ENCODE measurements at places on chromosomes 16 and 17.

DNA sequence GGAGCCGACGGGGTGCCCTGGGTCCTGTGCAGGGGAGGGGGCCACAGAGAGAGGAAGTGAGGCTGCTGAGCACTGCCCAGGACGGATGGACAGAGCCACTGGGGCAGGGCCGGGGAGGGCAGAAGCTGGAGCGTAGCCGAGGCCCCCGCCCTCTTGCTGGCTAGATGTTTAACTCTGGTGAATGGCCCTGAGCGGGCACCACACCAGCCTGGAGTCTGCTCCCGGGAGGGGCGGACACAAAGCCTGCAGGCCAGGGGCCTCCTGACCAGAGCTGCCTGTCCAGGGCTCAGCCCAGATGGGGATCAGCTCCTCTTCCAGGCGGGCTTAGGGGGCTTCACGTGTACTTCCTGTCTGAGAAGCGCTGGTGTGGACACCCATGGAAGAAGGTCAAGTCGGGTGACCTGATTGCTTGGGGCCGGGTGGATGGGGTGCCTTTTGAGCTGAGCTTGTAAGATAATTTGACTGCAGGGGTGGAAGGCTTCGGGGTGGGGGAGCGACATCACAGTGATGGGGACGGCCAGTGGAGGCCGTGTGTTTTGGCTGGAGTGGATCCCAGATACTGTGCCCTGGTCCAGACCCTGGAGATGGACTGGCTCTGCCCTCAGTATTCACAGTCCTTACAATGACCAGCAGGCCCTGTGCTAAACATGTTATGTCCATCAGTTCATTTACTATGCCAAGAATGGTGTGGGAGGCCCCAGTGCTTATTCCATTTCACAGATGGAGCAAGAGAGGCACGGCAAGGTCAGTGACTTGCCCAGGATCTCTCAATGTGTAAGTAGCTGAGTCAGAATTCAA lies 33.7 kb upstream of the CIBAR2 start:
- no peak for DNase-seq

DNA sequence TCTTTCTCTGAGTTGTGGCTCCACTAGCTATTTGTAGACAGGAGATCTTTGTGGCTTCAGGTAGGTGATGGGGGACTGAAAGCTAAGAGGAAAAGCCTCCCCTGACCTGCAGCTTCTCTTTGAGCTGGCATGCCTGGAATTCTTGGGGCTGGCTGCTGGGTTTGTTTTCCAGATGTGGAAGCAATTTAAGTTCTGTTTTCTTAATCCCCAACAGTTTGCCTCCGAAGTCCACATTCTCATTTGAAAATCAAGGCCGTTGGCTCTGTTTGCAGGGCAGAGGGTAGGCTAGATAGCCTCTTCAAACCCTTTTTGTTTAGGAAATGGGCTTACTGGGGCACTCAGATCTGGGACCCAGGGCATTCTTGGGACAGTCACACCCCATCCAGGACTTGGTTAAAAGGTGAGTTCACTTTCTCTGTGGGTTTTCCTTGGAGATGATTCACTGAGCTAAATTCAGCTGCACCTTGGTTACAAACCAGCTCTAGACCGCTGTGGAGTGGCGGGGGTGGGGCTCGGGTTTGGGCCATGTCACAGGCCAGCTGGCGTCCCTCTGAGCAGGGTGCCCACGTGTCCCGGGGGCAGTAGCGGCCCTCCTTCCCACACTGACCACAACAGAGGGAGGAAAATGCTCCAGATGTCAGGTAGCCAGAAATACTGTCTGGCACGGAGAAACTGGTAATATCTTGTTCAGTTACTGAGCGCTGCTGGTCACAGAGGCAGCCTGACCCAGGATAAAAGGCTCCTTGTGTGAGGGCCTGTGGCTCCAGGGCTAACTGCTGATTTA lies 108.5 kb downstream of the RAB11FIP4 start:
- no peak for DNase-seq

GRCh38 chr16:69534720-69535119 lies 31.0 kb upstream of the NFAT5 start:
- DNase-seq: no peak

- no peak for DNase-seq
These were observed 1.5 kb upstream of the SREBF1 start for GRCh38 chr17:17837966-17838962.

DNA sequence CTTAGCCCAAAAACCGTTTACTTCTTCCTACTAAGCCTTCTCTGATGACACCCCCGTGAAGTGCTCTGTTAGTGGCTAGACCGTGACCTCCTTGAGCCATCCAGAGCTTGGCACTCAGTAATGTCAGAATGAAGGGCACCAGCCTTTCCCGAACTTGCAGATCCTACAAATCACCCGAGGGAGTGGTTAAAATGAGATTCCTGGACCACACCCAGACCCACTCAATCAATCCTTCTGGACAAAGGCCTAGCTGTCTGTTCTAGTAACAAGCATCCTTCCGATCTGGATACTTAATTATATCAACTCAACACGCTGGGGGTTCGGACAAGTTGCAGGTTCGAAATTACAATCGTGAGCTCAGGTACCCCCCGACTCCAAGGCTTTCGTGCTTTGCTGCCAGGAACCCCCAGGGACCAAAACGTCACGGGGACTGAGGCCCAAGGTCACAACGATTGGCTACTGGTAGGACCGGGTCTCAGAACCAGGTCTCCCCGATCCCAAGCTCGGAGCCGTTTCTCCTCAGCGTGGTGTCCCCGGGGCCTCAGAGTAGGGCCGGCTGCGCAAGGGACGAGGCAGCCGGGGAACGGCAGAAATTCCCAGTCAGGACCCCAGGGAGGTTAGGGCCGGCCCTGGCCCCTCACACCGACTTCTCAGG lies 527 bp downstream of the CIAPIN1 start:
- peak; percentile 38 for DNase-seq

- DNase-seq: no peak
These were observed 102.8 kb upstream of the AXIN2 start for GRCh38 chr17:65664266-65664665.

- peak; percentile 36 for DNase-seq
These were observed 157.4 kb downstream of the PRKCA start for GRCh38 chr17:66459811-66460270.

DNA sequence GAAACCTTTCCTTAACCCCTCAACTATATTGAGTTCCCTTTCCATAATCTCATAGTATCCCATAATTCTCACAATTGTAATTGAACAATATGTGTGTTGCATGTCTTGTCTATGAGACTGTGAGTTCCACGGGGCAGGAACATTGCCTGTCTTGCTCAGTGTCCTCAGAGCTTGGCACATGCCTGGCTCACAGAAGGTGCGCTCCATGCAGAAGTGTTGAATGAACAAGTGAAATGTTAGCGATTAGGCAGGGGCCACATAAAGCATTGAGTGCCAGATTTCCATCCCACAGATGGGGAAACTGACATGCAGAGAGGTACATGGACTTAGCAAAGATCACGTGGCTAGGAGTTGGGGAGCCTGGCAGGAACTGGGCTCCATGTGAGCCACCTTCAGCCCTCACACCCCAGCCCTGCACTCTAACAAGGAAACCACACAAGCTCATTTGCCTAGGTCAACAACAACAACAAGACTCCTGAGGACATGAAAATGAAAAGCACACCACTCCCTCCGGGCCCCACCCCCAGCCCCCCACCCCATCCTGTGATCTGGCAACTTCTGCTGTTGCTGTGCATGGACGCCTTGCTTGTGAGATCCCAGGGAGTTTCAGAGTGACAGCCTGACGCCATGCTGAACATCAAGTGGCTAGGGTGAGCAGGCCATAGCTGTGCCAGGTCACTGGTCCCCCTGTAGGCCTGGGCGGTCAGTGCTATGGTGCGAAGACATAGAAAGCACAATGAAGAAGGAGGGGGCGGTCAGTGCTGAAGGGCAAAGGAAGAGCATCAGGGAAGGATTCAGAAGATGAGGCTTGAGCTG lies 5.0 kb downstream of the PIK3R5 start:
- DNase-seq: peak; percentile 15

- DNase-seq: no peak
These were observed 5.9 kb upstream of the SPG7 start for GRCh38 chr16:89502081-89502843.

GRCh38 chr16:70788668-70789594 lies 12.0 kb downstream of the VAC14 start:
- DNase-seq: peak; percentile 14

GRCh38 chr16:57677622-57678369 lies 9.7 kb downstream of the ADGRG3 start:
- DNase-seq: no peak

- DNase-seq: peak; percentile 86
These were observed 1.4 kb upstream of the CEMP1 start for GRCh38 chr16:2532494-2533141.

GRCh38 chr17:6706996-6707395 lies 6.2 kb downstream of the SLC13A5 start:
- DNase-seq: no peak

- DNase-seq: no peak
These were observed 59.9 kb downstream of the OR1D5 start for GRCh38 chr17:3003296-3004149.

GRCh38 chr17:4492721-4493561 lies 5.7 kb upstream of the SPNS2 start:
- DNase-seq: no peak

DNA sequence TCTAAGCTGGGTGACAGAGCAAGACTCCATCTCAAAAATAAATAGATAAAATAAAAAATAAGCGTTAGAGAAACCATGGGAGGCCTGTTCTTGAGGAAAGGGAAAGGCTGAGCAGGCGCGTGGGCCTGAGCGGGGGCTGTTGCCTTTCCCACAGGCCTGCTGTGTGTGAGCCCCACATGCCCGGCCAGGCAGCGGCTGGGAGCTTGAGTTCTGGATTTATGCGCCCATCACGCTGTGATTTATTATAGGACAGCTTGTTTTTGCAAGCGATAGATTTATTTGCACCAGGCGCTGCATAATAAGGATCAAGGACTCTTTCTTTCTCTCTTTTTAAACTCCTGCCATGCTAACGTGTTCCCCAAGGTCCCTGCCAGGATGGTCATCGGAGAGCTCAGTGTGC lies 14.8 kb upstream of the WFDC1 start:
- DNase-seq: no peak

- peak; percentile 71 for DNase-seq
These were observed 225.4 kb upstream of the HS3ST3A1 start for GRCh38 chr17:13827118-13827517.

- no peak for DNase-seq
These were observed 239.4 kb upstream of the CPHXL start for GRCh38 chr16:75965504-75966374.

- no peak for DNase-seq
These were observed 8.5 kb downstream of the NHERF1 start for GRCh38 chr17:74756891-74757290.

GRCh38 chr17:74875155-74875976 lies 2.6 kb upstream of the FDXR start:
- peak; percentile 12 for DNase-seq

DNA sequence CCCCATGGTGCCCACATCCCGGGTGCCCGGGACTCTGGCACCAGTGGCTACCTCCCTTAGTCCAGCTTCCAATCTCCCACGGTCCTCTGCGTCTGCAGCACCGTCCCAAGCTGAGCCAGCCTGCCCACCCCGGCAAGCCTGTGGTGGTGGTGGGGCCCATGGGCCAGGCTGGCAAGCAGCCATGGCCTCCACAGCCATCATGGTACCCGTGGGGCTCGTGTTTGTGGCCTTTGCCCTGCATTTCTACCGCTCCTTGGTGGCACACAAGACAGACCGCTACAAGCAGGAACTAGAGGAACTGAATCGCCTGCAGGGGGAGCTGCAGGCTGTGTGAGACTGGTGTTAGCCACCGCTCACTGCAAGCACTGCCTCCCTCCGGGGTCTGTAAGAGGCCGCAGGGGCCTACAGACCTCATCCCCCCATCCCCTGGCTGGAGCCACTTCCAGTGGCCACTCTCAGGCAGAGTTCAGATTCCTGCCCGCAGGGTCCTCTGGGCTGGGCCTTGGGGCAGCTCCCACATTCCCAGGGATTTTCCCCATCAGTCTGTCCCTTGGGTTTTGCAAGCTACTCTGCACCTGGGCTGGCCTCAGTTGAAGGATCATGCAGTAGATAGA lies 3.9 kb upstream of the SETD1A start:
- DNase-seq: peak; percentile 76

GRCh38 chr16:5905935-5906334 lies 808.3 kb upstream of the EEF2KMT start:
- DNase-seq: no peak

GRCh38 chr17:1203111-1203966 lies 23.6 kb upstream of the ABR start:
- peak; percentile 56 for DNase-seq

- DNase-seq: no peak
These were observed 13.2 kb upstream of the NKD1 start for GRCh38 chr16:50534958-50535357.

GRCh38 chr17:81095383-81095762 lies 60.4 kb downstream of the BAIAP2 start:
- peak; percentile 45 for DNase-seq

- DNase-seq: peak; percentile 76
These were observed 14.0 kb downstream of the COPZ2 start for GRCh38 chr17:48023400-48024148.

DNA sequence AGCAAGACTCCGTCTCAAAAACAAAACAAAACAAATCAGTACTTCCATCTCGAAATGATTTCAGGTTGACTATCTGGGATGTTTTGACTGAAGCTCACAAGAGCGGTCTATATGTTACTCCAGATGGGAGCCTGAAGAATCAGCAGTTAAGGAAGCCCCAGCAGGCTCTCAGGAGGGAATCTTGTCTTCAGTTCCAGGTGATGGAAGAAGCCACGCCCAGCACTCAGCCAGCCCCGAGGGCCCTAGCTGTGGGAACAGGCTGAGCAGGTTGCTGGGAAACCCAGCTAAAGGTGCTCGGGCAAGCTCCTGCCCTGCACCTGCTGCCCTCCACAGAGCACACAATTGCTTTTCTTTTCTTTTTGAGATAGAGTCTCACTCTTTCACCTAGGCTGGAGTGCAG lies 32.4 kb downstream of the WIPI1 start:
- no peak for DNase-seq

DNA sequence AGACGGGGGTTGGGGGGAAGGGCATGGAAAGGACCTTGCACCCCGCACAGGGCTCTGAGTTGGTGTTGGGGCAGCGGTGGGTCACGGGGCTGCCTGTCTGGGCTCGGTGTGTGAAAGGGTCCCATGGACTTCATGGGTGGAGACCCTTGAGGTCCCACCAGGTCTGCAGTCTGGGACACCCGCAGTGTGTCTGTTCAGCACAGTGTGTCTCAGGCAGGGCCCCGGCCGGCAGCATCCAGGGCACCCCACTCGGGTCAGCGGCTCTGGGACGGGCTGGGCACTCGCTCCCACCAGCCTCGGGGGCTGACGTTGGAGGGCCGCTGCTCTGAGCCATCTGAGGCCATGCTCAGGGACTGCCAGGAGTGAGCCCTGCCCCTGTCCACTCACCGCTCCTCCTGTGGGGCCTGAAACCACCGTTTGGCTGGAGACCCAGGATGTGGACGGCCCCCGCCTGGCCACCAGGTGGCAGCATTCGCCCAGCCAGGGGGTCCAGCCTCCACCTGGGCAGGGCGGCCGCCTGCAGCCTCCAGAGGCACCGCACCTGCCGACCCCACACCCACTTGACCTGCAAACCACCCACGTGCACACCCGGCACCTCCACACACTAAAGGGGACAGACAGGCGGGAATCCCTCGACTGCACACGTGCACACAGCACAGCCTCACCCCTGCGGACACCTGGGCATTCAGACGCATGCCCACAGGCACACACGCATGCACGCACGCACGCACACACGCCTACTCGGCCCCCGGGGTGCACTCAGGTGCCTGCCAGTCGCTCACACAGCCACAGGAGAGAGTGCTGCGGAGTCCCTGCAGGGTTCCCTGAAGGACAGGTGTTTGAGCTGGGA lies 10.1 kb upstream of the ZFPM1 start:
- peak; percentile 80 for DNase-seq
